ENCODE measurements at places on chromosomes 13 and 19.
A peak's percentile ranks its signal among the peaks of the same experiment; 100 is the strongest.

- no peak for DNase-seq
Measured at GRCh38 chr13:99355267-99356011, 48.2 kb upstream of the GPR183 start.

GRCh38 chr13:30870049-30870884 is 35.8 kb upstream of the MEDAG start:
- DNase-seq, result no peak

GRCh38 chr19:28494461-28494860 is 718.5 kb downstream of the UQCRFS1 start:
- no peak for DNase-seq

GRCh38 chr19:28457620-28458019 is 755.3 kb downstream of the UQCRFS1 start:
- DNase-seq, result no peak

DNA sequence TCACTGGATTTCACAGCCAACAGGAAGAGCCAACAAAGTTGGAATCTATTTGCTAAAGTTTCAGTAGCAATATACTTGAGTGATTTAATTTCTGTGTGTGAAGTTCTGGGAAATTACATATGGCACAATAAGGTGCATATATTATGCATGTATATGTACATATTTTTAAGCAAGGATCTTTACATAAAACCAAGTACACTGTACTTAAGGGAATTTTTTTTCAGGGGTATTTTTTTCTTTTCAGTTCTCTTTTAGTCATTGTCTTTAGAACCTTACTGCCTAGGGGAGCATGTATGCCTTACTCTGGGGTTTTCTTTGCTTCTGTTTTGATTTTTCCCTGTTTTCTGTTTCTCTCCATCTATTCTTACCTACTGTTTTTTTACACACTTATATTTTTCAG is 7.4 kb downstream of the RAP2A start:
- no peak for DNase-seq

DNA sequence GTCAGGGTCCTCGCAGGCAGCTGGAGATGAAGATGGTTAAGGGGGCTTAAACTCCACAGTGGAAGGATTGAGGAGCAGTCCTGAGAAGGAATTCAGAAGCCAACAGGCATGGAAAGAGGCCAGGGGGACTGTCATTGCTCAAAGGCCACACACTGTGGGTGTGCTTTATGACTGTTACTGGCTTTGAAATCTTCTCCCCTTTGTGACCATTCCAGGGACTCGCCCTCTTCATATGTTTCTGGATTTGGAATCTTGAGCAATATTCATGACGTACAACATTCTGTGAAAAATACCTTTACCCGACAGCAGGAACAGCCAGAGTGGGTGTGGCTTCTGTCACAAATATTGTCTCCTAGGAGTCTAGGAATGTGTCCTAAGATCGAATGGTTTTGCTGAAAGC is 16.6 kb downstream of the CEACAM7 start:
- DNase-seq, result no peak

- no peak for DNase-seq
Measured at GRCh38 chr19:34075661-34076091, 96.6 kb upstream of the LSM14A start.

- DNase-seq, result no peak
Measured at GRCh38 chr19:4362101-4362828, 18.9 kb downstream of the MPND start.

- no peak for DNase-seq
Measured at GRCh38 chr13:113126265-113127150, 3.9 kb downstream of the F10 start.

DNA sequence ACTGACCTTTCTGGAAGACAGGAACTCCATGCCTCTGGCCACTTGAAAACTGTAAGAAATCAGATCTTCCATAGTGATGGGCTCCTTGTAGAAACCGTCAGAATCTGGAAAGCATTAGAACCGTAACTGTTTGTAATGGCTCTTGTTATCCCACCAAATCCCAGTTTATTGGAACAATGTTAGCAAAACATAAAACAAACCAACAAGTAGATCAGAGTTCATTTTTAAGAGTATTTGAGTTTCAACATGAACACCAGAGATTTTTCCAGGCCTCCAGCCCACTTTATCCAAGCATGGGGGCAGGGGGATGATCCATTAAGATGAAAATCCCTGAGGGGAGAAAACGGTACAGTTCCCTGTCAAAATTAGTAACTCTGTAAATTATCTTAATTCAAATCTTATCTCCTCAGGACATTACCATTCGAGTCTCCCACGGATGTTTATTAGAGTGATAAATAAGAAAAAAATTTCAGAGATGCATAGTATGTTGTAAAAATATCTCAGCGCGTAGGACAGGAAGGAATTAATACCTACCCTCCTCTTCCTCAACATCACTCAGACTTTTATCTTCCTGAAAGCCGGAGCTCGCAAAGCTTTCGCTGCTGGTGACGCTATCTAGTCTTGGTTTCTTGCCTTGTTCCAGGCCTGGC is 172.5 kb downstream of the FLT1 start:
- DNase-seq, result no peak

DNA sequence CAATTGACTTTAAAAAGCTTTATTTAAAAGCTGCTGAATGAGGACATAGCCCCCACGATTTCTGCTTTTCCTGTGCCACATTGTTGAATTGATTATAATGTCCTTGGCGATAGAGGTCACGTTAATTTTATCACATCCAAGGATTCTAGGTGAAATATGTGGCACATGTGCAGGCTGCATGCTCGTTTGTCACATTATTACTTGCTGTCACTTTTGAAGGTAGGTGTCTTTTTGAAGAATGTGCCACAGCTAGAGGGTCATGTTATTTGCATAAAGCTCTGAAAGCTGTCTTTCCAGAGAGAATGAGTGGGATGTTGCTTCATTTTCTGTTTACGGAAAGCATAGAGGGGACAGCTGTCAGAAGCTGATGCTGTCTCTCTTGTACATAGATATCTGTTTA is 927.6 kb upstream of the ATXN8OS start:
- DNase-seq, result no peak

DNA sequence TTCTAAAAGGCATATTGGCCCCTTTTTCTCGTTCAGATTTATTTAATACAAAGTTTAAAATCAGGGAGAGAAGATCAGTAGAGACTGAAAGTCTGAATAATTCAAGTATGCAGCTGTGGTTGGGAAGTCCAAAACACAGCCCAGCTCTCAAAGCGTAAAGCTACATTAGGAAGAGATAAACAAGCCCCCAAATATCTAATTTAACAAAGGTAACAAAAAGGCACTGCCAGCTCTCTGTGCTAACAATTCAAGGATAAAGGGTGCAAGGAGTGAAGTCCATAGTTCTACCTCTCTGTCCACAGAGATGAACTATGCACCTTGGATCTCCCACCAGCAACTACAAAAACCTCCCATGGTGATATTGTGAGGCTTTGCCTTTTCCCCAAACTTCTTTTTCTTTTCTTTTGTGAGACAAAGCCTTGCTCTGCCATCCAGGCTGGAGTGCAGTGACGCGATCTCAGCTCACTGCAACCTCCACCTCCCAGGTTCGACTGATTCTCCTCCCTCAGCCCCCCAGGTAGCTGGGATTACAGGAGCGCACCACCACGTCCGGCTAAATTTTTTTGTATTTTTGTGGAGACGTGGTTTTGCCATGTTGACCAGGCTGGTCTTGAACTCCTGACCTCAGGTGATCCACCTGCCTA is 104.4 kb downstream of the LHFPL6 start:
- DNase-seq, result no peak

- DNase-seq, result no peak
Measured at GRCh38 chr13:95497381-95497807, 55.1 kb upstream of the CLDN10 start.

GRCh38 chr19:43700395-43701000 is 15.4 kb upstream of the IRGC start:
- DNase-seq, result peak; percentile 39
